NCI-H1436 treated with DMSO at 0.1 percent for 48 hours (cell line): ENCODE measurements at places on chromosomes 13 and 19.

GRCh38 chr13:46687810-46688209 lies 109.2 kb downstream of the ESD start:
- no peak for DNase-seq

DNA sequence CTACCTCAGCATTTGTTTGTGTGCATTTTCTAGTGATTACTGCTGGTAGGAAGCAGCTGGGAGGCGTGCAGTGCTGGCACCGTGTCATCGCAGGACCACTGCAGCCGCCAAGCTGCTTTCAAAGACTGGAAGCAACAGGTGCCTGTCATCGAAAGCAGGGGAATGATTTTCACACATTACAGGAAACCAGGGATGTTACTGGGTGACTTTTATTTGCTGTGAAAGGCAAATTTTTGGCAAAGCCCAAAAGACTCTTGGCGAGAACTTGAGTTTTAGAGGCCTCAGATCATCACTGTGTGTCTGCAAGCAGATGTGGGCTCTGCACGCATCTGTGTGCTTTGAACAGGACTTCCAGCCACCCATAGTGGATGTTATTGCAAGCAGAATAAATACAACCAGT lies 176.4 kb downstream of the FLT1 start:
- DNase-seq: no peak

DNA sequence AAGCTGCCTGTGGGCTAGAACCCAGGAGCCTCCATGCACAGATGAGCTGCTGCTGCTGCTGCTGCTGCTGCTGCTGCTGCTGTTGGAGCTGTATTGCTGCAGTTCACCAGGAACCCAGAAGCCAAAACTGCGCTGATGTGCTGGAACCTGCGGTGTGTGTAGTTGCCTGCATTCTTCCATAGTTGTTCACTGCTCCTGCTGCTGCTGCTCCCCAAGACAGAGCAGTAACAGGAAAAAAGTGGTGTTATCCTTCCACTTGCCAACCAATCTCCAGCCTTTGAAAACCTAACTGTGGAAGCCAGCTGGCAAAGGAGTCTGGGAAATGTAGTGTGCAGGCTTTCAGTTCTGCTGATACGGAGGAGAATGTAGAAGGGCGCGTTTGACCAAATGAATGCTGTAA lies 37.9 kb downstream of the ARHGAP35 start:
- DNase-seq: no peak

GRCh38 chr13:49064476-49064875 lies 88.8 kb downstream of the FNDC3A start:
- DNase-seq: no peak

DNA sequence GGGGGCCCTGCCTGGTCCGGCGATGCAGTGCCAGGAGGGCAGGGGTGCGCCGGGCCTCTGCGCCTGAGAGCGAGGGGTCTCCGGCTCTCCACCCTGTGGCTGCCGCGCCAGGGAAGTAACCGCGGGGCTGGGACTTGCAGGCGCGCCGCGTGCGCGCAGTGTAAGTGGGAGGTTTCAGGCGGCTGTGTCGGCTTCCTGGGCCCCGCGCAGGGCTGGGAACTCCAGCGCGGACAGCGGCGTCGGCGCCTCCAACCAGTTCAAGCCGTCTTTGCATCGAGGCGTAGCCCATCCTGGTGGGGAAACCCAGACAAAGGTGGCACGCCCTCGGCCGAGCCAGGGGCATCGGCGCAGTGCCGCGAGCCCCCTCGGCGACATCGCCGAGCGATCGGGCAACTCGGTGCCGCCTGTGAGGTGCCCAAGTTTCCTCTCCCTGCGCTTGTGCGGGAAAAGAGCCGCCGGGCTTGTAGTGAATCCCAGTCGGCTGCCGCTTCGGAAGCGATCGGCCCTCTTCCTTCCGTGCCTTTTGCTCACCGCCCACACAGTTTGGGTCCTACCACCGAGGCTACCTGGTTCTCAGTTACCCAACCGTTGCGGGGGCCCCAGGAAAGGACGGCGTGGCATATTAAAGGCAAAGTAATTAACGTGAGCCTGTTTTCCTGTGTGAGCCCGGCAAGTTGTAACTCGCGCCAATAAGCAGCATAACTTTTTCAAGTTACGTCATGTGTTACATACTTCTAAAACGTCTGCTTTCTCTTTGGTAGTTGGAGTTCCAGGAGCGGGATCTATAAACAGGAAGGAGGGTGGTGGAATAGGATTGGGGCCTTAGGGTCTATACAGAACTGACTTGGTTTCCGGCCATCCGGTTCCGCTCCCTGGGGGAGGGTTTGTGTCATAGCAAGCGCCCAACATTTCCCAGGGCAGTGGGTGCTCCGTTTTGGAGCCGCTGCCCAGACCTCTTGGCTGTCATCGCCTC lies 1.2 kb downstream of the LRCH1 start:
- no peak for DNase-seq

DNA sequence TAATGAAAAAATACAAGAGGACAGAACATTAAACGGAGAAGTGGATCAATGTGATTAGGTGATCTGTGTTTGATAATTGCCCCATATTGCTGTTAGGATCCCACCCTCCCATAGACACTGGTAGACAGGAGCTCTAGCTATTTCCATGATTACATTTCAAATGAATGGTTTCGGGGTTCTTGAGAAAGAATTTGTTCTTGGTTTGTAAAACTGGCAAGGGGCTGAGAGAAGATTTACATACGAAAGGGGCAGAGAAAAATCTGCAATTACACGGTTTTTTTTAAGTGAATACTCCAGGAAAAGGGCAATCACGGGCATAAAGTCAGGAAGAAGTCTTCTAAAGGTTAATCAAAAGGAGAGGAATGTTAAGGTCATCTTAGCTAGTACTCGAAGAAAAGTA lies 2125.7 kb upstream of the PCDH20 start:
- no peak for DNase-seq

DNA sequence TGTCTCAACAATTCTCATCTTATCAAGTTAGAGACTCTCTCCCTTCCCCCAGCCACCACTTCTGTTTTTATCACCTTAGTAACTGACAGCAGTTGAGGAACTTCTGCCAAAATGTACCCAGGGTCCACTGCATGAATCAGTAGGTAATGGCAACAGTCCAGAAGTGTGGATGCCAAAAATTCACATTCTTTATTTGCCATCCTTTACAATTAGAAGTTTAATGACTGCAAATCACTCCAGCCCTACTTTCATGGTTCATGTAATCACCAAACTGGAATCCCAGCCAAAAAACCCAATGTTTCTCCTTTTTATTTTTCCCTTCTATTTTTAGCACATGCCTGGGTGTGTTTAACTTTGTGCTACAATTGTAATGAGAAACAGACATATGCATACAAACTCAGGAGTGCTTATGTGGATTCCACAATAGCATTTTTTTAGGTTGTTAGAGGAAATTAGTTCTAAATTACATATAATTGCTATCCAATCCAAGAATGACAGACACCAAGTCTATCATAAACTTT lies 243.5 kb downstream of the RGCC start:
- DNase-seq: no peak

GRCh38 chr19:50178859-50179537 lies 15.9 kb upstream of the IZUMO2 start:
- no peak for DNase-seq

DNA sequence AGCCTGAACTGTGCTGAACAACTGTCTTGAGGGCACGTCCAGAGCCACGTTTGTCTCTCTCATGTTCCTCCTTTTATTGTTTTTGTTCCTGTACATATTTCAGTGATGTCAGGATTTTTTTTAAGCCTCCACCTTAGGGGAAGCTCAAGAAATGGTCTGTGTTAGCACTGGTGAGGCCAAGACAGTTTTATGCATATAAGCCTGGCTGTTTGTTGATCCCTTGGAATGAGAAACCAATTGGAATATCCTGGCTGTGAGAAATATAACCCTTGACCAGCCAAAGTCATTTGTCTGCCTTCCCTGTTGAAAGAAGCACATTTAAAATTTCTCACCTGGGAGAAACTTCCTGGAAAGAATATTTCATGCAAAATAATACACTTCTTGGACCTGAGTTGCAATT lies 115.8 kb downstream of the DNAJC15 start:
- no peak for DNase-seq

DNA sequence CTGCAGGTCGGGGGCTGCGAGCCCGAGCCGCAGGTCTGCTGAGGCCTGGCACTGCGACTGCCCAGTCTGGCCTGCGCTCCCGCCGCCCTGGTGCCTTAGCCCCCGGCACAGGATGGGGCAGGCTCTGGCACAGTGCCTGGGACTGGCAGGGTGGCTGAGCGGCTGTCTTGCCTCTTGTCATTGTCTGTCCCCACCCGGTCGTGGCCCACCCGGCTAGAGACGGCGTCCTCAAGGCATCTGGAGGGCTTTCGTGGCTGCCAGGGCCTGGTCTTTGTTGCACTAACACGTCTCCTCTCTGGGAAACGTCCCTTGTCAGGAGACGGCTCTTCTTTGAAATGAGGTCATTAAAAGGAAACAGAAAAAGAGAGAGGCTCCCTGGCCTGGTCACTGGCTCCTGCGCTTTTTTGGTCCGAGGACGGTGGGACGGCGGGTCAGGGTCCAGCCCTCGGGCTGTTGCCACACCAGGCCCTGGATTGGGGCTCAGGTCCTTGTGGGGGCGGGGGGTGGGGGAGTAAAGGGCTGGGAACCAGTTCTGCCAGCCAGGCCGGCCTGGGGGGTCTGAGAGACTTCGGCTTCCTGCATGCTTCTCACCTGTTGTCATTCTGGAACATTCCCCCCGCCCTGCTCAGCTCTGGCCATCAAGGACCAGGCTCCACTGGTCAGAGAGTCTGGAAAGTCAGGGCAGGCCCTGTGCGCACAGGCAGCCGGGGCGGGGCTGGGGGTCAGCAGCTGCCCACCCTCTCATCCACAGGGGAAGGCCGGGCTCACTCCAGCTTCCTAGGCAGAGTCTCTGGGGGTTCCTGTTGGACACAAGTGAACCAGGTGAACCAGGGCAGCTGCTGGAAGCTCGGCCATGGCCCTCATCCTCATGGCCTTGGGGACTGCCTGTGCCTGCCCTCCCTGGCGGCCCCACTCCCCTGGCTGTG lies 6.2 kb upstream of the ZNF554 start:
- DNase-seq: no peak

DNA sequence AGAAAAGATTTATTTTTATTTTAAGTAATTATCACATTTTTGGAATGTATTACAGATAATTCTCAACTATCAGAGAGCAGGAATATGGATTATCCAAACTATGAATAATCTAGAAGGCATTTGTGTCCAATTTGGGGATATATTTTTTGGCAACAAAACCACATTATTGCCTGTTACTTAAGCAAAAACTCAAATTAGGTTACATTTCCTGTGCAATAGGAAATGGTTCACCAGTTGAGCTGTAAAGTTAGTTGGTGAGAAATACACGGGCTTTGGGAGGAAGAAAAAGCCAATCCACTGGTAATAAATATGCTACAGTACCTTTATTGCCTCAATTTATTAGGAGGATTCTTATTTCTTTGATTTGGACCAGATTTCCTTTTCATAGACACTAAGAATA lies 1075.2 kb downstream of the PCDH9 start:
- no peak for DNase-seq

DNA sequence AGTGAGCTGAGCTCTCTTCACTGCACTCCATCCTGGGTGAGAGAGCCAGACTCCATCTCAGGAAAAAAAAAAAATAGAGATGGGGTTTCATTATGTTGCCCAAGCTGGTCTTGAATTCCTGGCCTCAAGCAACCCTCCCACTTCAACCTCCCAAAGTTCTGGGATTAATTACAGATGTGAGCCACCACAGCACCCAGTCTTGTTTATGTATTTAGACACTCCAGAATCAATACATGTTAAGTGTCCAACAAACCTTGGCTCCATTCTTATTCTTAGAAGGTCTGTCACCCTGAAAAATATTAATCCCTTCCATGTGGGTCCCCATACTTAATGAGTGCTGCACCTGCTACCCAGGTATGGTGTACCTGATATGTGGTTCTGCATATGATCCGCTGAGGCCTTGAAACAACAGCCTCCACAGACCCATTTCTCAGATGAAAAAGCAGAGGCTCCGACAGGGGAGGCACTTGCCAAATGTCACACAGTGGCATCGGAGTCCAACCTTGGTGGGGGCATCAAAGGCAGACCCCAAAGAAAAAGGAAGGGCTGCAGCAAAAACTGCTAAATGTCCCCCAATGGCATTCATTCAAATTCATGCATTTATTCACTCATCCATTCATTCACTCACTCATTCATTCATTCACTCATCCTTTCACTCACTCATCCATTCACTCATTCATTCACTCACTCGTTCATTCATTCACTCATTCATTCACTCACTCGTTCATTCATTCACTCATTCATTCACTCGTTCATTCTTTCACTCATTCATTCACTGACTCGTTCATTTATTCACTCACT lies 16.7 kb downstream of the TICAM1 start:
- no peak for DNase-seq

DNA sequence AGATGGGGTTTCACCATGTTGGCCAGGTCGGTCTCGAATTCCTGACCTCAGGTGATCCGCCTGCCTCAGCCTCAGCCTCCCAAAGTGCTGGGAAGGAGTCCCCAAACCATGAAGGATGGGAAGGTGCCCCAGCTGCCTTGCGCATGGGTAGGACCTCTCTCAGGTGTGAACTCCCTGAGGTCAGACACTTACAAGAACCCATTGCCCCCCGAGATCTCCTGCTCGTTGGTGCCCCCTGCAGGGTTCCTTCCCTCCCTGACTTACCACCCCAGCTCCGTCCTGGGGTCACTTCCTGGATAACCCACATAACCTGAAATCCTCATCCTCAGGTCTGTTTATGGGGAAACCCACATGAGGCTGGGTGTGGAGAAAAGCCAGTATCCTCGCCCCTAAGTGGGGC lies 41.7 kb downstream of the UNC13A start:
- DNase-seq: no peak

DNA sequence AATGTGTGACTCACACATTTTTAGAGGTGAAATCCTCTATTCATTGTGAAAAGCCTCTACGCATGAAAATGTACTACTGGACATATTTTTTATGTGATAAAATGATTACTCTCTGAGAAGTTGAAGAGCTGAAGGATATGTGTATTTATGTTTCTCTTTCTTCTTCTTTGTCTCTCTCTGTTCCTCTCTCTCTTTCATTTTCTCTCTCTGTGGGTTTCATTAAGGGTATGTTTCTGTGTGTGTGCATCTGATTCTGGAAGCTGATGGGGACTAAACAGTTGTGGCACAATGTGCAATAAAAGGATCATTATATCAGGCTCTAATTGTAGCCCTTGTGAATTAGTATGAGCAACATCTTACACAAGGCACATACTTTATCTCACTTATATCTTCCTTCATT lies 867.7 kb downstream of the PCDH9 start:
- DNase-seq: no peak

GRCh38 chr19:32339988-32340874 lies 5.2 kb upstream of the ZNF507 start:
- no peak for DNase-seq

- no peak for DNase-seq
Measured at GRCh38 chr13:38265132-38265497, 84.5 kb upstream of the UFM1 start.

DNA sequence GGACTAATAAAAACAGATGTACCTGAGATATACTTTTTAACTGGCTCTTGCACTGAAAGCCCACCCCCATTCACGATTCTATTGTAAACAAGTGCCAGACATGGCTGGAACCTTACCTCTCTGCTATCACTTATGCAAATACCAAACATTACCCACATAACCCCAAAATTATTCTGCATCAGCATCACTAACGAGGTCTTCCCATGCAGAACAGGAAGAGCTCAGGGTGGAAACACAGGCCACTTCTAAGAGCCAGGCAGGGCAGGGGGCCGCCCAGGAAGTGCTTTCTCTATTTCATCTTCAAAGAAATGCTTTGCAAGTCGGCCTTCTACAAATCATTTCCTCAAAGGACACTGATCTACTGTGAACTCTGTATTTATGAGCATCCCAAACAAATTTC lies 7.3 kb downstream of the IRS2 start:
- no peak for DNase-seq

- no peak for DNase-seq
Measured at GRCh38 chr13:48415516-48415915, 2.6 kb upstream of the LPAR6 start.

GRCh38 chr19:33197591-33198000 lies 3.5 kb downstream of the LRP3 start:
- no peak for DNase-seq
